Activated CD4-positive, CD25-positive, alpha-beta regulatory T cell treated with anti-CD3 and anti-CD28 coated beads, Interleukin-2, amount 50 U/mL, for 72 hours (primary cell): ENCODE measurements at places on chromosomes 16 and 17.

DNA sequence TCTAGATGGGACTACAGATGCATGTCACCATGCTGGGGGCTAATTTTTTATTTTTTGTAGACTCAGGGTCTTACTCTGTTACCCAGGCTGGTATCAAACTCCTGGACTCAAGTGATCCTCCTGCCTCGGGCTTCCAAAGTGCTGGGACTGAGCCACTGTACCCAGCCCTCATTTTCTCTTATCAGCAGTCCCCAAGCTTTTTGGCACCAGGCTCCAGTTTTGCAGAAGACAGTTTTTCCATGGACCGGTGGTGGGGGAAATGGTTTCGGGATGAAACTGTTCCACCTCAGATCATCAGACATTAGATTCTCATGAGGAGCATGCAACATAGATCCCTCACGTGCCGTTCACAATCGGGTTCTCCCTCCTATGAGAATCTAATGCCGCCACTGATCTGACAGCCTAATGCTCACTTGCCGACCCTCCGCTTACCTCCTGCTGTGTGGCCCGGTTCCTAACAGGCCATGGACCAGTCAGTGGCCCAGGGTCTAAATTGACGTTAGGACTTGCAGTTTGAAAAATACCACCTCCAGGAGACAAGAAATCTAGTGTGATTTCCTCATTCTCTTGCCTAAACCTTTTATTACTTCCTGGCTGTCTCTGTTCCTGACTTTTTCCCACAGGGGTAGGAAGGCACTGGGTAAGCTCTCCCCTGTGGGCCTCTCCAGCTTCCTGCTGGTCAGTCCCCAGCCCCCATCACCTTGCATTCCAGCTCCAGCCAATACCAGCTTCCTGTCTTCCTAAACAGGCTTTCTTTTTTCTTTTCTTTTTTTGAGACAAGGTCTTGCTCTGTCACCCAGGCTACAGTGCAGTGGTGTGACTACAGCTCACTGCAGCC lies 9.3 kb upstream of the CNP start:
- no peak for DNase-seq

- DNase-seq: no peak
Measured at GRCh38 chr17:34653511-34653910, 74.1 kb downstream of the TMEM132E start.

GRCh38 chr17:75241143-75241430 lies 20.3 kb downstream of the GGA3 start:
- no peak for DNase-seq

DNA sequence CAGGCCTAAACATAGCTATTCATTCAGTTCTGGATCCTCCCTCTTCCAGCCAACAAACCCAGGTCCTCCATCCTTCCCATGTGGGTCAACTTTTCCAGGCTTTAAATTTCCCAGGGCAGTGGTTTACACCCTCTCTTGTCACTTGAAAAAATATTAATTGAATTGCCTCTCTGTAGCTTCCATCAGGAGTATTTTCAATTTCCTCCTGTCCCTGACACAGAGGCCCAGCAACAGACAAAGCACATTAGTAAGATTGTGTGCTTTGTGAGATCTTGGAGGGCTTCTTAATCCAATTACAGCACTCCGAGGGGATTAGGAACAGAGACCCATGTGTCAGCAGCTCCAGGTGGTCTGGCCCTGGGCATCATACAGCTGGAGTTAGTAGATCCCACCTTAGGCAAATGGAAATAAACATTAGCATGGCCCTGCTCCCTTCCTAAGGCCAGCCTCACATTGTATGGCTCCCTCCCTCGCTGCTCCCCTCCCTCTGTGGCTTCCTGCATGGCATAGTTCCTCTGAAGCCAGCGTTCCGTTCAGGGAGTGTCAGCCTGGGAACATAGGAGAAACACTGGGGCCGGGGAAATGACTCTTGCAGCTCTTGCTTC lies 132.7 kb upstream of the HSBP1 start:
- no peak for DNase-seq

DNA sequence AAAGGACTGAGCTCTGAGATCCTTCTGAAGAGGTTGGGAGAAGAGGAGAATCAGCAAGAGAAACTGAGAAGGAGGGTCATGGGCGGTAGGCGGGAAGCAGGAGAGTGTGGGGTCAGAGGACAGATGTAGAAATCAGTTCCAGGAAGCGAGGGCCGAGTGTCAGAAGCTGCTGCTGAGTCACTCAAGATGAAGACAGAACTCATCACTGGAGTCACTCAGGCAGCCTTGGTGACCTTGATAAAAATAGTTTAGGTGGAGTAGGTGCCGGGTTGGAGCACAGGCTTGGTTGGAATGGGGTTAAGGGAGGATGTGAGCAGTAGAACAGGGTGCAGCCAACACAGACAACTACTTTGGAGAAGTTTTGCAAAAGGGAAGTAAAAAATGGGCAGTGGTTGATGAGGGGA lies 6.1 kb upstream of the ITGAM start:
- no peak for DNase-seq

GRCh38 chr16:72645538-72645937 lies 402.4 kb downstream of the ZFHX3 start:
- no peak for DNase-seq

DNA sequence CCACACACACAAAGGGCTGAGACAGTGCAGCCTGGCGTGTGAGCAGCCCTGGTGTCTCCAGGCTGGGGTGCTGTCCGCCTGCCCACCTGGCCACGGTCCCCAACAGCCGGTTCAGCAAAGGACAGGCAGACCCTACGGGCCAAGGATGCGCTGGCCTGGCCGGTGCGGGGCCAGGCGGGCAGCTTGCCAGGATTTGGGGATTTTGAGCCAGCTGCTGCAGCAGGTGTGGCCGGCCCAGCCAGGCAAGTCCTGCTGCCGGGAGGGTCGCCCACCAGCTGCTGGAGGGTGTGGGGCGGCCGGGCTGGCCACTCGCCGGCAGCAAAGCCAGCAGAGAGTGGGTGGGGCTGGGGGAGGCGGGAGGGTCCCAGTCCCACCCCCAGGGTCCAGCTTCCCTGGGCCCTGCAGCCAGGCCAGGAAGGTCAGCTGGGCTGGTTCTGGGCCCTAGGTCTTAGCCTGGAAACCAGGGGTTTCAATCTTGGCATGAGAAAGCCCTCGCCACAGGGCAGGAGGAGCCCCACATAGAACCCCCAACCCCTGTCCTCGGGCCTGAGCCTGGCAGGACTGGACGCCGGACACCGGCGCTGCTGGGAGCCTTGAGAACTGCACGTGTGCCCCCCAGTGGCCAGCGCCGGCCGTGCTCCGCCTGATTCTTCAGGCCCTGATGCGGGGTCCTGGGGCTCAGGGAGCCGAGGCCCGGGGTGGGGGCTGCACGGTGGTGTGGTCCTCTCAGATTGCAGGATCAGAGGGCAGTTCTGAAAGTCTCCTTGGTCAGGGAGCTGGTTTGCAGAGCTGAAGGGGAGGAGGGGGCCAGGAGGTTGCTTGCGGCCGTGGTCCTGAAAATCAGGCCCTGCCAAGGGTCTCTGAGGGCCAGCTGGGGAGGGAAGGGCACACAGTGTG lies 17.6 kb upstream of the SSTR5 start:
- peak; percentile 58 for DNase-seq

DNA sequence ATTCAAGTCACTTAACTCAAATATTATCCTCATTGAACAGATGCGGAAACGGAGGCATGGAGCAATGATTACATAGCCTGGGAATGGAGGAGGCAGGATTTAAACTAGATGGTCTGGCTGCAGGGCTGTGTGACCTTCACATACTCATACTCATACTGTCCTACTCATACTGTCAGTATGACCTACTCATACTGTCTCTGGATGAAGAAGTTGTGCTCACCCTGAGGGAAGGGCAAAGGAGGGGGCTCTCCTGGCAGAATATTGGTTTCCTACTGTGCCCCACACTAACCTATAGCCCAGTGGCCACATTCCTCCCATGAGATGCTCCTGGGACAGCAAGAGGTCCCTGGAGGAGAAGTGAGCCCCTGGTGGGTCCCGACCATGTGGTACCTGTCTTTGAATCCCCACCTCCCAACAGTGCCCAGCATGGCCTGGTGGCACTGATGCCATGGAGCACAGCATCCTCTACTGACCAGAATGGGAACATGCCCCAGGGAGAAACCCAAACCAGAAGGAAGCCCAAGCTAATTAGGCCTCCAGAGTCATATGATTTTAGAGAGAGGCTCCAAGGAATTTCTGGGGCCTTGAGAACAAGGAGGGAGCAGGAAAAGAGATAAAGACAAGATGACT lies 197.3 kb upstream of the SDK2 start:
- no peak for DNase-seq

DNA sequence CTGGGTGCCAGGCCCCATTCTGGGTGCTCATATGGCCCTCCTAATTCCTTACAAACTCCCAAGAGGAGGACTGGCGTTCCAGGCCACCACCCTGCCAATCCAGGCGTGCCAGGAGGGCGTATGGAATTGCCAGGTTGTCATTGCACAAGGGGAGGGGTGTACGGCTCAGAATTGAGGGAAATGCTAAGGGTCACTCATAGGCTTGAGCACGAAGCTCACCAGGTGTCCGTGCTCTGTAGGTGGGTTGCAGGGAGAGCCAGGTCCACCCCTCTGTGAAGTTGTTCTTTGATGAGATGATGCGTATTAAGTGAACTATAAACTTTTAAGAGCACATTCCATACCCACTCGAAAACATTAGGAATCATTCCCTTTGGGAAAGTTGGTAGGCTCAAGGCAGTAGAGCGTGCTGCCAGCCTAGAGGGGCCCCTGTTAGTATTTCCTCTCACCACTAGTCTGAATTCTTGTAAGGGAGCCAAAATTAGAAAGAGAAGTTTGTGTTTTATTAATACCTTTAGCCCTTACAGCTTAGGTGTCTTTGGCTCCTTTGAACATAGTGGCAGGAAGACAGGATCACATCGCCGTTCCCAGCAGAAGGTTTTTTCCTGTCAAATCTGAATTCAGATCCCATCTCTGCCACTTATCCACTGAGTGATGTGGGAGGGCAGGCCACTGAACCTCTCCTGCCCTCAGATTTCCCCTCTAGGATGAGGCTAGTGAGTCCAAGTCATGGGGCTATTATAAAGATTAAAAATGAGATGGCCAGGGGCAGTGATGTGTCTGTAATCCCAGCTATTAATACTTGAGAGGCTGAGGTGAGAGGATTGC lies 38.7 kb upstream of the NFAT5 start:
- no peak for DNase-seq

DNA sequence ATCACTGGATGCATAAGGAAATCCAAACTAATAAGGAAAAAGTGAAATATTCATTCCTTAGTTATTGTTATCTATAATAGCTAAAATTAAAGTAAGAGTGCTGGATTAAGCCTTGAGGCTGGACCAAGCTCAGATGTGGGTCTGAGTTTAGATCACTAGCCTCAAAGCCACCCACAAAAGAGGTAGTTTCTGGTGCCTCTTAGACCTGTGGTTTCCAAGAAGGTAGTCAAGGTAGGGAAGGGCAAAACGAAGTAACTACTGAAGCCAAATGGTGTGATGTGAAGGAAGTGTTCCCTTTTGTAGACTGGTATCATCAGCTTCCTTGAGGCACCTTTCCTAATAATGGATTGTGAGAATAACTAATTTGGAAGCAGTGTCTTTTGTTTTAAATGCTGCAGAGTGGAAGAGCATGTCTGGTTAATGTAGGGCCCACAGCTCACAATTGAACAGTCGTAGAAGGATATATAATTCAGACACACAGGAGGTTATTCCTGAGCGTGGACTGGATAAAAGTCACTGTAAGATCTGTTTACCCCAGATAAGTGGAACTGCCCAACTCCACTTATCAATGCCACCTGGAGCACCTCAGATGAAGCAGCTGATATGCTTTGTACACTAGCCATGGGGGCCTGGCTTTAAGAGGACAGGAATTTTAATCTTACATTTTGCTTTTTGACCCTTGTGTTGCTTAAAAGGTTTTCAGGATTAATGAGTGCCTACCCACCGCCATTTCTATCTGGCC lies 31.7 kb upstream of the LCMT1 start:
- DNase-seq: no peak

GRCh38 chr16:78684655-78685375 lies 585.4 kb downstream of the WWOX start:
- DNase-seq: no peak

DNA sequence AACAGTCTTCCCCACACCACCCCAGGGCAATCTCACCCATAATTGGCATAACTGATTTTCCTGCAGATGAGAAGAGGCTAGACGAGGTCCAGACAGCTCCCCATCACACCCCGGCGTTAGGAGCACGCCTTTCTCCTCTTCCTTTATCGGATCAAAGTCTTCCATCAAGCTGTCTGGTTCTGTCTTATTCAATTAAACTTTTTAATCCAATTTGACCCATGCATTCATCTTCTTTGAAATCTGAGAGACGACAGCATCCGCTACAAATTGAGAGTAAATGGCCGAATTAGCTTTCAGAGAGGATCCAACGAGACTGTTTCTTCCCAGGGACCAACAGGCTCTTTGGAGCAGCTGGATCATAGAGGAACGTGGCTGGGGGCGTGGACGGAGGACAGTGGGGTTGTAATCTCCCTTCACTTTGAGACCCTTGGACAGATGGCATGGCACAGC lies 44.4 kb upstream of the GPRC5B start:
- DNase-seq: no peak

GRCh38 chr17:921161-921560 lies 58.4 kb downstream of the NXN start:
- no peak for DNase-seq

- DNase-seq: no peak
Measured at GRCh38 chr17:28443901-28444638, 29.4 kb upstream of the SLC13A2 start.

DNA sequence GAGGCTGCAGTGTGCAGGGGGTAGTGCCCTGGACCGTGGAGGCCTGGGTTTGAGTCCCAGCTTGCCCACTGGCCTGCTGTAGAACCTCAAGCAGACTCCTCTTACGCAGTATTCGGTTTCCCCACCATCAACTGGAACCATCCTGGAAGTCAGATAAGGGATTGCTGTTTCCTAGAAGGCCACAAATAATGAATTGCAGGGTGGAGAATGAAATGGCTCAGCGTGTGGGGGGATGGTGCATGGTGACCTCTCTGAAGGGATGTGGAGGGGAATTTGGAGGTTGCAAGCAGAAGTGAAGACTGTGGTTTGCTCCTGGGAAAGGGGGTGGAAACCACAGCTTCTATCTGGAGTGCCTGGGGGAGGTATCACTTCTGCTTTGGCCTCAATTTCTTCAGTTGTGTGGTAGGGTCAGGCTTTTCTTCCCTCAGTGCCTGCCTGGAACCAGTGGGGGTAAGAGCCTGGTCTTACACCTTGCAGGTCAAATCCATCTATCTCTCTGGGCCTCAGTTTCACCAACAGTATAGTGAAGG lies 1.7 kb downstream of the ADGRG5 start:
- DNase-seq: no peak

GRCh38 chr16:11407047-11407982 lies 62.1 kb downstream of the RMI2 start:
- DNase-seq: peak; percentile 62

- no peak for DNase-seq
Measured at GRCh38 chr17:57849163-57849873, 526 bp downstream of the MRPS23 start.

GRCh38 chr16:15459791-15460190 lies 25.4 kb downstream of the BMERB1 start:
- DNase-seq: no peak

GRCh38 chr16:81138831-81139557 lies 42.8 kb upstream of the GCSH start:
- no peak for DNase-seq
